ENCODE measurements at places on chromosomes 3 and 15.

GRCh38 chr3:110314512-110315114 is 757.0 kb upstream of the NECTIN3 start:
- DNase-seq = peak; percentile 58

GRCh38 chr3:65919826-65920225 is 118.9 kb downstream of the MAGI1 start:
- DNase-seq = no peak

DNA sequence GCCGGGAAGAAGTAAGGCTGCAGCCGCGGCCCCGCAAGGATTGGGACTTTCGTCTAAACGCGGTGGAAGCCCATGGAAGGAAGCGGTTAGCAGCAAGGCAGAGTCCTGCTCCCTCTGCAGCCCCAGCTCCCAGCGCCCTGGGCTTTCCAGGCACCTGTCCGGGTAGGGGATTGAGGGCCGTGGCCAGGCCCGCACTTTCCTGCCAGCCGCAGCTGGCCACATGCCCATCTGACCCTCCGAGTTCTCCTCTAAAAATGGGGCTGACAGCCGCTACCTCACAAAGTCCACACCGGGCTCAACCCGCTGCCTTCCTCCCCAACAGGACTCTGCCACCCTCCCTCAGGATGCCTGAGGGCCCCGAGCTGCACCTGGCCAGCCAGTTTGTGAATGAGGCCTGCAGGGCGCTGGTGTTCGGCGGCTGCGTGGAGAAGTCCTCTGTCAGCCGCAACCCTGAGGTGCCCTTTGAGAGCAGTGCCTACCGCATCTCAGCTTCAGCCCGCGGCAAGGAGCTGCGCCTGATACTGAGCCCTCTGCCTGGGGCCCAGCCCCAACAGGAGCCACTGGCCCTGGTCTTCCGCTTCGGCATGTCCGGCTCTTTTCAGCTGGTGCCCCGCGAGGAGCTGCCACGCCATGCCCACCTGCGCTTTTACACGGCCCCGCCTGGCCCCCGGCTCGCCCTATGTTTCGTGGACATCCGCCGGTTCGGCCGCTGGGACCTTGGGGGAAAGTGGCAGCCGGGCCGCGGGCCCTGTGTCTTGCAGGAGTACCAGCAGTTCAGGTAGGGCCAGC is 1.9 kb downstream of the NEIL1 start:
- DNase-seq = no peak

GRCh38 chr3:184604615-184605290 is 43.2 kb downstream of the EPHB3 start:
- DNase-seq = peak; percentile 40

DNA sequence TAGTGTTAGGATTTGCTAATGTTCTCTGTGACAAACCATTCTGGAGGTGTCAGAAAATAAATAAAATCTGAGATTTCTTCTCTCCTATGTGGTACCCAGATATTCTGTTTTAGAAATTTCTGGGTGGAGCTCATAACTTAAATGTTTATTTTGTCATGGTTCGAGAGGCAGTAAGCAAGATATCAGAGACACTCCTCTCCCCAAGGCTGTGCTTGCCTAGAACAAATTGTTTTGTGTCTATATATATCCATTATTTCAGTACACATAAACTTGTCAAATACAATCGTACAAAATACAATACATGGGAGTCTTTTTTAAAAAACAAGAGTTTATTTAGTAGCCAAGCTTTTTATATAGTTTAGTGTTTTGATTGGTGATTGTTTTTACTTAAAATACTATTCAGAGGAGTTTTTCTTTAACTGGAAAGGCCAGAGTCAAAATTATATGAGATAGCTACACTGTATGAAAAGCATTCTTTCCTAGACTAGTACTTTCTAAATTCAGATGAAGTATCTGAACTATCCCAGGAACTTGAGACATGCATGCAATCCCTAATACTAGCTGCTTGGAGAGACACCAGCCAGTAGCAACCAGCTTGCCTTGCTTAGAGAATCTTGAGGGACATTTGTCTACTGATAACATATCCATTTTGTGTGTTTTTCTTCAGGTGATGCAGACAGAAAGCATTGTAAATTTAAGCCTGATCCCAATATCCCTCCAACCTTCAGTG is 4.7 kb downstream of the EXOG start:
- no peak for DNase-seq

Data from NB4 (cell line).